ENCODE measurements at places on chromosomes 7 and 10. TPM values are rescaled to one million over a fixed set of nuclear protein-coding genes. Genes with fewer than 3 reads are reported as not detected.

DNA sequence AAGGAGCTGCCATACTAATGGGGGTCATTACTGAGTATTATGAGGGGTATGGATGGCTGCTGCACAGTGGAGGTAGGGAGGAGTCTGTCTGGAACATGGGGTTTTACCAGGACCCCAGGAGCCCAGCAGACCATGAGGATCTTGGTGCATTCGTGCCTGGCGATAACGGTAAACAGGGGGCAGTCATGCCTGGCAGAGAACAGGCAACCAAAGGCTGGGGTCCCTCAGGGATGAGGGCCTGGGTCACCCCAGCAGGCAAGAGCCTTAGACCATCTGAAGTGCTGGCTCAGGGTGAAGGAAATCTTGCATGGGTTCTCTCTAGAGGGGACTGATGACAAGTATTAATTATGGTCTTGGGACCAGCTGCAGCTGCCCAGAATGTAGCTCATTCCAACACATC is 46.1 kb downstream of the MYL10 start:
- H3K27me3 ChIP-seq, result peaks cover 2% of the 10 kb centered on the region
- H3K27ac ChIP-seq, result no peak overlapping the region
- no peaks in the 10 kb centered on the region for H3K36me3 ChIP-seq

- no peaks in the 10 kb centered on the region for H3K27me3 ChIP-seq
- H3K4me1 ChIP-seq, result peaks cover 1% of the 10 kb centered on the region
- no peak overlapping the region for H3K27ac ChIP-seq
- DNase-seq, result no peak
- H3K36me3 ChIP-seq, result no peaks in the 10 kb centered on the region
Observed at GRCh38 chr7:87816389-87816788, 59.8 kb downstream of the SLC25A40 start.

- H3K4me1 ChIP-seq, result no peaks in the 10 kb centered on the region
- DNase-seq, result no peak
- no peaks in the 10 kb centered on the region for H3K27me3 ChIP-seq
- H3K36me3 ChIP-seq, result no peaks in the 10 kb centered on the region
Observed at GRCh38 chr7:17623546-17624185, 316.6 kb downstream of the SNX13 start.

- no peaks in the 10 kb centered on the region for H3K27me3 ChIP-seq
- H3K4me1 ChIP-seq, result peaks cover 18% of the 10 kb centered on the region
- peak overlapping the region; percentile 99 for H3K27ac ChIP-seq
Observed at GRCh38 chr10:80535671-80536360, 1.9 kb upstream of the SH2D4B start.

DNA sequence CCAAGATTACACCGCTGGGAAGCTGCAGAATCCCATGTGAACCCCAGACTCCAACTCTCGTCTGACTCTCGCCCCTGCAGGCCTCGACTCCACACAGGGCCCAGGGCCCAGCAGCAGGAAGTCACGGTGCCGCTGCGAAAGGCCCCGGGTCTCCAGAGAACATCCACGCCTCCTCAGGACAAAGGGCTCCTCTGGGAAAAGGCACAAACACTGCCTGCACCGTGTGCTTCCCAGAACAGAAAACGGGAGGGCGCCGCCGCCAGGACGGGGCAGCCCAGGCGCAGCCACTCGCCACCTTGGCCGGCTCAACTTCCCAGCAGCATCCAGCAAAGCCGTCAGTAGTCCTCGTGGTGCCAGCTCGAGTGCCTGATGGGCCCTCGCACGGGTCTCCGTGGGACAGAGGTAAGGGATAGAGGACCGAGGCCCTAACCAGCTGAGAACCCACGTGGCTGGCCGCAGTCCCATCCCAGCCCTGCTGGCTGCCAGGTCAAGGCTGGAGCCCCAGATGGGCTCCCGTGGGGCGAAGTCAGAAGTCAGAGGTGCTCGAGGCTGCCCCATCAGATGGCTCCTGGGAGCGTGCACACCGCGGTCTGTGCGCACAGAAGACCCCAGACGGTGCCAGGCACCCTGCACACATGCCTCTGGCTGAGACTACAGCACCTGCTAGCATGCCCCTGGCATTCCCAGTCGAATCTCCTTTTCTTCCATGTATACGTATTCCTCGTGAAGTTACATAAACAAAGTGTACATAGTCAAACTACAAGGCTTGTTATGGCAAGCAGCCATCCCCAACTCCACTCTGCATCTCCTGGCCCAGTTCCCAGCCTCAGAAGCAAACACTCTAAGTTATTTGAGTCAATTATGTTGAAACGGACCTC is 60.2 kb downstream of the MAD1L1 start:
- H3K4me1 ChIP-seq, result peaks cover 7% of the 10 kb centered on the region
- peaks cover 17% of the 10 kb centered on the region for H3K36me3 ChIP-seq
- H3K27ac ChIP-seq, result no peak overlapping the region
- no peak overlapping the region for H3K4me3 ChIP-seq
- H3K27me3 ChIP-seq, result no peaks in the 10 kb centered on the region

GRCh38 chr10:11118686-11119085 is 101.0 kb downstream of the CELF2 start:
- no peak overlapping the region for H3K27ac ChIP-seq
- DNase-seq, result no peak

DNA sequence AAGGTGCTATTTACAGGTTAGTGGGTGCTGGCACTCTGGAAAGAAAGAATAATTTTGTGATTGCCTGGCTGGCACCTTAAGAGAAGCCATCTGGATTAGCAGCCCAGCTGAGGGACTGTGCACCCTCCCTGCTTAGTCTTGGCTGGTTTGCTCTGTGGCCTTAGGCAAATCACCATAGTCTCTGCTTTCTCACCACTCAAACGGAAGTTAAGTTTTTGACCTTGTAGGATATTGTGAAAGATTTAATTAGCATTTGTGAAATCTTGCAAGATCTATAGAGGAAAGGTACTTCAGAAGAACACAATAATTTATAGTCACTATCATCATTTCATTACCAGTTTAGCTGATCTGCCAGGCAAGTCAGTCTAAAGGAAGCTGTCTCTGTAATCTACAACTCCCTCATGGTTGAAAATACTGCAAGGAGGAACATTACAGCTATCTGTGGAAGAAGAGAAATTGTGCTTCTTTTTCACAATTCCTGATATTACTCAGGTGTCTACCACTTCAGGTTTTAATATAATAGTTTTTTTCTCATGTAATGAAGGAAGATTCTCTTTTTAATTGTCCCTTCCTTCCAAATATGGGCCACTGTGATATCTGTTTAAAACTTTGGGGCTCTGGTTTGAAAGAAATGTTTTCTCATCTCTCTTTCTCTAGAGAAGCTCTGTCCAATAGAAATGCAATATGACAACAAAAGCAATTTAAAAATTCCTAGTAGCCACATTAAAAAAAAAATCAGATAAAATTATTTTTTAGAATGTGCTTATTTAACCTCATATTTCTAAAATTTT is 219.6 kb downstream of the PTEN start:
- H3K36me3 ChIP-seq, result no peaks in the 10 kb centered on the region
- H3K27ac ChIP-seq, result no peak overlapping the region
- no peaks in the 10 kb centered on the region for H3K27me3 ChIP-seq
- no peak for DNase-seq
- H3K4me3 ChIP-seq, result peak overlapping the region; percentile 15
- peaks cover 38% of the 10 kb centered on the region for H3K4me1 ChIP-seq

- no peak for DNase-seq
- no peaks in the 10 kb centered on the region for H3K36me3 ChIP-seq
- H3K4me1 ChIP-seq, result no peaks in the 10 kb centered on the region
- H3K27ac ChIP-seq, result no peak overlapping the region
- H3K27me3 ChIP-seq, result no peaks in the 10 kb centered on the region
Observed at GRCh38 chr7:20411372-20411771, 80.7 kb downstream of the ITGB8 start.

DNA sequence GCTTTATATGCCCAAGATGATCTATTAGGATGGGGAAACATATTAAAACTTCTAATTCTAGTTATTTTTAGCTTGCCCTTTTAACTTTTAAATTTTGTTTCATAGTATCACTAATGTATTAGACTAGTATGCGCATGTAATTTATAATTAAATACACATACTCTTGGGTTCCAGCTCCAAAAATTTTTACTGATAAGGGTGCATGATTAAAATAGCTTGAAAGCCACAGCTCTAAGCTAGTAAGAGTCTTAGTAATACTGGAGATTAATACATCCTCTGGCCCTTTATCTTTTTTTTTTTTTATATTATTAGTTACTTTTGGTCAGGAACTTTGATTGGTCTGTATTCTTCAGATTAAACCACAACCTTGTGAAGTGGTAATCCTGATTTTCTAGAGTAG is 53.6 kb downstream of the ATXN7L1 start:
- no peak overlapping the region for H3K27ac ChIP-seq
- H3K27me3 ChIP-seq, result no peaks in the 10 kb centered on the region
- H3K4me3 ChIP-seq, result no peak overlapping the region

- peaks cover 4% of the 10 kb centered on the region for H3K4me1 ChIP-seq
- H3K36me3 ChIP-seq, result no peaks in the 10 kb centered on the region
- no peak overlapping the region for H3K27ac ChIP-seq
Observed at GRCh38 chr10:47378183-47378510, 5.9 kb downstream of the ZNF488 start.

DNA sequence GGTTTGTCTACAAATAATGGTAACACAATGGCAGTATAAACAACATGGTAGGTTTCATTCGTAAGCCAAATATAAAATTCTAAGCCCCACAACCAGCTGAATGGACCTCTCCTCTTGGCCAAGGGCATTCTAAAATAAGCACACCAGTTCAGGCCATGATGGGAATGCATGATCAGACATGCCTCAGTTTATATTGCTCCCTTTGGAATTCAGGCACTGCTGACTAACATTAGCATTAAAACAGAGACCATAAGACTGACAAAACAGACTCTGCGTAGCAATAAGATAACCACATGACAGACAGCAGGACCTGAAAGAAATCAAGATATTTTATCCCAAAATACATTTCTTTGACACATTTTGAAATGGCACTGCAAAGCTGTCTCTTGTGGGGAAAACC is 125.8 kb downstream of the FAM107B start:
- H3K4me1 ChIP-seq, result peaks cover 17% of the 10 kb centered on the region
- no peaks in the 10 kb centered on the region for H3K36me3 ChIP-seq
- no peaks in the 10 kb centered on the region for H3K27me3 ChIP-seq
- DNase-seq, result no peak
- H3K27ac ChIP-seq, result peak overlapping the region; percentile 96
- H3K4me3 ChIP-seq, result peak overlapping the region; percentile 75

- no peak overlapping the region for H3K27ac ChIP-seq
- peaks cover 3% of the 10 kb centered on the region for H3K27me3 ChIP-seq
- peaks cover 6% of the 10 kb centered on the region for H3K4me1 ChIP-seq
- no peaks in the 10 kb centered on the region for H3K36me3 ChIP-seq
- H3K4me3 ChIP-seq, result peak overlapping the region; percentile 70
- peak; percentile 65 for DNase-seq
Observed at GRCh38 chr10:113563306-113564088, 10.6 kb downstream of the HABP2 start.

DNA sequence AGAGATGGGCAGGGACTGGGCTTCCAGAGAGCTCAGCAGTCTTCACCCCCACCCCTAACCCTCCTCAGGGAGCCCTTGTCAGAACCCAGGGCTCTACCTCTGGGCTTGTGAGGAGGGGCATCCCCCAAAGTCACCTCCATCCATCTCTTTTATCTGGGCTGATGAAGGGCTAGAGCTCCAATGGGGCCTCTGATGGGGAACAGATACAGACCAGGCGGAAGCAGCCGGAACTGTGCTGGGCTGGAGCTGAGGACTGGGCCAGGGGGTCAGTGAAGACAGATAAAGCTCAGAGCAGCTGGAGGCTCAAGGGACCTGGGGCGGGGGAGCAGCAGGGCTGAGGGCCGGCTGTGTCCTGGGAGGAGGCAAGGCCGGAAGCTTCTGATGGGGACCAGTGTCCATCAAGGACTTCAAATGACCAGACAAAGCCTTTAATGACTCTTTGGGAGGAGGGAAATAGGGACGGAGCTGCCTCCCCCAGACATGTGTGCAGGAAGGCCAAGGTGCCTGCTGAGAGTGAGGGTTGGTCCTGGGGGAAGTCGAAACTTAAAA is 10.2 kb downstream of the KAZALD1 start:
- H3K27ac ChIP-seq, result peak overlapping the region; percentile 58
- peaks cover 51% of the 10 kb centered on the region for H3K27me3 ChIP-seq
- no peak for DNase-seq
- no peak overlapping the region for H3K4me3 ChIP-seq
- H3K36me3 ChIP-seq, result no peaks in the 10 kb centered on the region
- H3K4me1 ChIP-seq, result peaks cover 27% of the 10 kb centered on the region

DNA sequence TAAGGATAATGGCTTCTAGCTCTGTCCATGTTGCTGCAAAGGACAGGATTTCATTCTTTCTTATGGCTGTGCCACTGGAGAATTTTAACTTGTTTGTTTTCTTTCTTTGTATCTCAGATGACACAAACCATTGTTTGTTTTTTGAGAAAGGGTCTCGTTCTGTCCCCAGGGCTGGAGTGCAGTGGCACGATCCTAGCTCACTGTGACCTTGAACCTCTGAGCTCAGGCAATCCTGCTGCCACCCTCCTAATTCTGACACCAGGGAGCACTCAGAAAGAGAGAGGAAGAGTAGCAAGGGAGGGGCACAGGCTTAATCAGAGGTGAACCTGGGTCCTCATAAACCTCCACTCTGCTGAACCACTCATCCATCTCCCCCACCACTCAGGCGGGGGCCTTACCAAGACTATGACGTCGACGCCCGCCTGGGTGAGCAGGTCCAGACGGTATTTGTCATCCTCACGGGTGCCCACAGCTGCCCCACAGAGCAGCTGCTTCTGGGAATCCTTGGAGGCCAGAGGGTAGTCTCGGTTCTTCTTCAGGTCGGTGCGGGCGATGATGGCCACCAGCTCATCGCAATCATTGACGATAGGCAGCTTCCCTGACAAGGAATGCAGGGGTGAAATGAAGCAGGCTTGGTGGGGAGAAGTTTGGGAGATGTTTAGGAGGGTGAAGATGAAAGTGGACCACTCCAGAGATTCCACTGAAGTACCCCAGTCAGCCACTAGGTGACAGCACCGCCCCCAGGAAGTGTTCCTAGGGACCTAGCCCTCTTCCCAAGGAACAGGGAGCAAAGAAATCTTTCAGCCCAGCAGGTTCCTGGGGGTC is 11.6 kb downstream of the IMPDH1 start:
- H3K4me1 ChIP-seq, result peaks cover 12% of the 10 kb centered on the region
- no peaks in the 10 kb centered on the region for H3K27me3 ChIP-seq
- H3K36me3 ChIP-seq, result peaks cover 15% of the 10 kb centered on the region
- H3K4me3 ChIP-seq, result no peak overlapping the region
- no peak overlapping the region for H3K27ac ChIP-seq
- DNase-seq, result peak; percentile 24

DNA sequence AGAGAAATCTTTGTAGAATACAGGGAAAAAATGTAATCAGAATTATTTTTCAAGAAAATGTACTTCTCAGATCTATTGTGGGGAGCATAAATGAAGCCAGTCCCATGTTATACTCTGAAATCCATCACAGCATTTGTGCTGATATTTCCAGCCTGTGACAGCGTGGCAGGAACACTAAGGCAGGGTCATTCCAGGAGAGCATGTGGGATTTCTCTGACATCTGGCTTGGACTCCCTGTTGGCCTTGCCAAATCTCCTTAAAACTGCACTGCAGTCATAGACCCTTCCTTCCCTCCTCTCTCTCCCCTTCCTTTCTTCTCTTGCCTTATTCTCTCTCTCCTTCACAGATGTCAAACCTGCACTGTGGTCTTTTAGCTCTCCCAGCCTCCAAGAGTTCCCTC is 6.5 kb upstream of the TSPAN13 start:
- H3K4me1 ChIP-seq, result no peaks in the 10 kb centered on the region
- H3K36me3 ChIP-seq, result no peaks in the 10 kb centered on the region
- H3K27me3 ChIP-seq, result peaks cover 14% of the 10 kb centered on the region
- DNase-seq, result no peak

IDI2 gene
- not detected for total RNA-seq

ALOX5 gene
- total RNA-seq, result 12.7 TPM

PDZD7 gene
- total RNA-seq, result 1.3 TPM

CPEB3 gene
- 2.5 TPM for total RNA-seq

NME8 gene
- total RNA-seq, result not detected

CNNM1 gene
- 0.55 TPM for total RNA-seq

RARRES2 gene
- not detected for total RNA-seq

STEAP1B gene
- total RNA-seq, result not detected

RAMP3 gene
- total RNA-seq, result not detected

MYO3A gene
- not detected for total RNA-seq

RSPH10B gene
- 0.81 TPM for total RNA-seq
